Breast epithelium (tissue), 4 donors: ENCODE measurements at places on chromosomes 13 and 19.

GRCh38 chr19:18203408-18203862, 407 bp downstream of the RAB3A start:
- no peak for DNase-seq
- H3K27me3 ChIP-seq: no peaks in the 10 kb centered on the region
- no peaks in the 10 kb centered on the region for H3K36me3 ChIP-seq
- H3K4me3 ChIP-seq: peak overlapping the region; percentile 56
- no peaks in the 10 kb centered on the region for H3K4me1 ChIP-seq

DNA sequence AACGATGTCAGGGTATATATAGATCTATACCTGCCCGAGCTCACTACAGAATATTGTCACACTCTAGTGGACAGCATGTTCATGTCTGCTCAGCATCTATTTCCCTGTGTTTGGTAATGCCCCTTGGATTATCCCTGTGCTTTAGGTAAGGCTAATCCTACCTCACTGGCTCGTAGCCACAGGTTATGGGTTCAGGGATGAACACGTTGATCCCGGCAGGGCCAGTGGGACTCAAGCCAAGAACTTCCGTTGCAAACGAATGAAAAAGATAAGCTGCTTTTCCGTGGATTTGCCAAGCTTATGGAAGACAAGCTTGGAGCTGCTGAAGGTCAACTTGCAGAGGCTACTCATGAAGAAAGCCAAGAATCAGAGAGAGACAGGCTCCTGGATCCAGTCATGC, 400.0 kb upstream of the TSHZ3 start:
- H3K4me3 ChIP-seq: no peak overlapping the region
- H3K27me3 ChIP-seq: no peaks in the 10 kb centered on the region
- no peak for DNase-seq
- no peaks in the 10 kb centered on the region for H3K36me3 ChIP-seq
- no peaks in the 10 kb centered on the region for H3K4me1 ChIP-seq
- H3K27ac ChIP-seq: no peak overlapping the region

DNA sequence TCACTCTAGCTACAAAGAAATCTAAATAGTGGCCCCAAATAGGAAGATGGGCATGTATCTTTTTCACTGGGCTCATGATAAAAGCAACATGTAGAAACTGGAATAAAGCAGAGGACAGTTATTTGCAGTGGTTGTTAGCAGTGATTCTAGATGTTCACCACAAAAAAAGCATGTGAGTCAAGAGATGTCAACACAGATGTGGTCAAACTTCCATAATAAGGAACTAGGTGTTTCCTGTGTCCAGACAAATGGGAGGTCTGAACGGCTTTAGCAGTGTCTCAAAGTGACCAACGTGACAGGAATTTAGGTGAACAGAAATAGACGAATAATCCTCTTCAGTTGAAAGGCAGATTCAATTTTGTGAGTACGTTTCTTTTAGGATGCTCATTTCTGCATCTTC, 162.7 kb downstream of the TBC1D4 start:
- H3K27me3 ChIP-seq: no peaks in the 10 kb centered on the region
- H3K4me3 ChIP-seq: no peak overlapping the region
- no peaks in the 10 kb centered on the region for H3K36me3 ChIP-seq
- H3K4me1 ChIP-seq: no peaks in the 10 kb centered on the region
- no peak for DNase-seq

DNA sequence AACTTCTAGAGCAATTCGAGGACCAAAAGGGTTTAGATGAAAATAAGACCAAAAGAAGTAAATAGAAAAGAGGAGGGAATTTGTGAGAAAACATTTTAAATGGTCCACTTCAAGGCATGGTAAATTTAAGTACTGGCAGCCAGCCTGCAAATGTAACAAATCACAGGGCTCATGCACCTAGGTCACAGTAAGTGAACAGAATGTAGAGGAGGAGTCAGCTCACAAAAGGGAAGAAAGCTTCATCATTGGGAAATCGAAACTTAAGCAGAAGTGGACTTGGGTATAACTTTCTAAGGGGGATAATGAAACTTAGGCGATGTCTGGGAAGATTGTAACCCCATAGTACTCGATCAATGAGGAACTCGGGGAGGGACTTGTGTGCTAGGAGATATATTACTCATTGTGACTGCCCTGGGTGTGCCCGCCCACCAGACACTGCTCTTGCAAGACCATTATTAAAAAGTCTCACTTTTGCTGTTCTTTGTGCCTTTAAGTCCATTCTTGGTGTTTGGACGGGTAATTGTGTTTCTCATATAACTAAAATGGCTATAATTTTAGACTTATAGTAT, 1053.6 kb upstream of the MIR17HG start:
- H3K4me1 ChIP-seq: no peaks in the 10 kb centered on the region
- H3K4me3 ChIP-seq: no peak overlapping the region
- no peaks in the 10 kb centered on the region for H3K36me3 ChIP-seq
- no peaks in the 10 kb centered on the region for H3K27me3 ChIP-seq

DNA sequence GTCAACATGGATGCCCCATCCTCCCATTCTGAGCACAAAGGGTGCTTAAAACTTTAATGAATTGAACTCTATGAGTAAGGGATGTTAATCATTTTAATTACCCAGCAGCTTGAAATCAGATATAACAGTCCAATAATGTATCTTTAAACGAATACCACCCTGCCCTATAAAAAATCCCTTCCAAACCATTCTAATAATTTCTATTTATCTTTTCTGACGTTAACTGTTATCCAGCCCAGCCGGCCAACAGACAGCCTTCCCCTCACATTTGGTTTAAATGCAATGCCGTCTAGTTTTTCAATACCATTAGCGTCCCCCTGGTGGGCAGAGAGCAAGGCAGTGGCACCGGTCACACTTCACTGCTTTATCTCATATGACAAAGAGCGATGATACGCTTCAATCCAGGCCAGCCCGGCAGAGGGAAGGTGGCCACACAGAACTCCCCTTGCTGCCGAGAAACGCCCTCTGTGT, 402.2 kb upstream of the ZNF507 start:
- H3K36me3 ChIP-seq: no peaks in the 10 kb centered on the region
- DNase-seq: no peak
- H3K4me3 ChIP-seq: no peak overlapping the region
- no peak overlapping the region for H3K27ac ChIP-seq
- H3K4me1 ChIP-seq: no peaks in the 10 kb centered on the region

DNA sequence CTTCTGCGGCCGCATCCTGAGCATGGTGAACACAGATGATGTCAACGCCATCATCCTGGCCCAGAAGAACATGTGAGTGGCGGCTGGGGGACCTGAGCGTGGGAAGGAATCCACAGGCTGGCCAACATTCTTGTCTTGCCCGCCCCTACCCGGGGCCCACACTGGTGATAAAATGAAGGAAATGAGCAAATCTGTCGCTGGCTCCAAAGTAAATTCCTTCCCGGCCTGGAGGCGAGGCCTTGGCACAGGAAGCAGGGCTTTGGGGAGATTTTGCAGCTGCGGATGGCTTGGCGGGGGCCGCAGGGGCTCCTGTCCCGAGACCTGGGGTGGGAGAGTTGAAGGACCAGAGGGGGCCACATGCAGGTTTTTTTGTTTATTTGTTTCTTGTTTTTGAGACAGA, 4.4 kb downstream of the KXD1 start:
- H3K27me3 ChIP-seq: no peaks in the 10 kb centered on the region
- H3K36me3 ChIP-seq: no peaks in the 10 kb centered on the region
- peak overlapping the region; percentile 81 for H3K27ac ChIP-seq
- DNase-seq: no peak

DNA sequence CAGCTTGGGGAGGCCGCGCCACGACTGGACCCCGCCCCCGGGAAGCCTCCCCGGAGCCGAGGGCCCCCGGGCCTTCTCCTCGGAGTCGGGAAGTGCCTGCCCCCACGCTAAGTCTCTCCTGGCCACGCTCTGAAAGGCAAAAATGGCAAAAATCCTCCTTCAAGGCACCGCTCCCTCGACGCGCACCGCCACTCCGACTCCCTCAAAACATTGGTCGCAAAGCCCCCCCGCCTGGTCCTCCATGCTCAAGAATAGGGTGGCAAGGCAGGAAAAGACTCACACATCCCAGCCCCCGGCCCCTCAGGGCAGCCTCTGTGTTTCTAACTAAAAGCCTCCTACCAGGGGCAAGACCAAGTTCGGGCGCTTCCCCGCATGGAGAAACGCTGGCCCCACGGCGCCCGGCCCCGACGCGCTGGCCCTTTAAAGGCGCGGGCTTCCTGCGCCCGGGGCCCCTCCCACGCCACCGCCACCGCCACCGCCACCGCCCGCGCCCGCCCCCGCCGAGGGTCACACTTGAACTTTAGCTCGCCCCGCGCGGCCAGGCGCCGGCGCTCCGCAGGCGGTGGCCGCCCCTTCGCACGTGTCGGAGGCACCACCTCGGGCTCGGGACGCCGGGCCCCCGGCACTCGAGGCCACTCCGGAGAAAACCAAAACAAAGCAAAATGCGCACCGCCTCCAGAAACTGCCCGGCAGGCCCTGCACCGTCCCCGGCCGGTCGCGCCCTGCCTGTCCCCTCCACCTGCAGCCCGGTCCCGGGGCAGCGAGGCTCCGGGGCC, 1.9 kb downstream of the FOXO1 start:
- H3K27ac ChIP-seq: peak overlapping the region; percentile 98
- no peaks in the 10 kb centered on the region for H3K36me3 ChIP-seq
- H3K27me3 ChIP-seq: no peaks in the 10 kb centered on the region
- peak; percentile 66 for DNase-seq
- H3K4me3 ChIP-seq: peak overlapping the region; percentile 99
- no peaks in the 10 kb centered on the region for H3K4me1 ChIP-seq

- no peaks in the 10 kb centered on the region for H3K27me3 ChIP-seq
- DNase-seq: no peak
- H3K4me3 ChIP-seq: no peak overlapping the region
These were observed 7.4 kb upstream of the C5AR1 start for GRCh38 chr19:47302249-47302648.

GRCh38 chr13:20241593-20241992, 9.5 kb upstream of the GJB6 start:
- no peak overlapping the region for H3K4me3 ChIP-seq
- H3K27me3 ChIP-seq: no peaks in the 10 kb centered on the region
- no peak for DNase-seq
- H3K27ac ChIP-seq: no peak overlapping the region

- no peak overlapping the region for H3K27ac ChIP-seq
- H3K4me1 ChIP-seq: no peaks in the 10 kb centered on the region
- H3K4me3 ChIP-seq: no peak overlapping the region
- H3K27me3 ChIP-seq: no peaks in the 10 kb centered on the region
- no peaks in the 10 kb centered on the region for H3K36me3 ChIP-seq
- no peak for DNase-seq
These were observed 601.0 kb downstream of the FGF9 start for GRCh38 chr13:22271903-22272302.

DNA sequence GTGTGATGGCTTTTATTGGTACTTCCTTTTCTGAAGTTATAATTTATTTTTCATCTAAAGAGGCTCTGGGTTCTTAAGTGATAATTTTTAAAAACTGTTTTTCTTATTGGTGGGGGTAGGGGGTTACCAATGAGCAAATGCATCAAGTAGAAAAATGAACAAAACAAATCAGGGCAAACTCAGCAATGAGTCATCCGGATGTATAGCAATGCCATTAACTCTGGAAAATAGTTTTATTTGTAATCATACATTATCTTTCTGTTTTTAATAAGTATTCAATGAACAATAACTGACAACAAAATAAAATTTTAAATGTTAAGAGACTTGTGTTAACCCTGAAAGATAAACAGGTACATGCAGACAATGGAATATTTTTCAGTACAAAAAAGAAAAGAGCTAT, 67.6 kb downstream of the UFM1 start:
- no peaks in the 10 kb centered on the region for H3K27me3 ChIP-seq
- DNase-seq: no peak
- no peaks in the 10 kb centered on the region for H3K4me1 ChIP-seq
- no peak overlapping the region for H3K27ac ChIP-seq

- peak; percentile 62 for DNase-seq
- no peaks in the 10 kb centered on the region for H3K36me3 ChIP-seq
- H3K4me1 ChIP-seq: peaks cover 13% of the 10 kb centered on the region
- peak overlapping the region; percentile 100 for H3K27ac ChIP-seq
- H3K27me3 ChIP-seq: no peaks in the 10 kb centered on the region
These were observed 689 bp downstream of the ING1 start for GRCh38 chr13:110713981-110714796.
